Activated CD8-positive, alpha-beta T cell treated with anti-CD3 and anti-CD28 coated beads, Interleukin-2, amount 10 ng/mL, durations not matched to agents 7 days and 5 days (primary cell): ENCODE measurements at places on chromosomes 5 and 9. TPM values are rescaled to one million over a fixed set of nuclear protein-coding genes. Genes with fewer than 3 reads are reported as not detected.

The PCDHA9 gene
- total RNA-seq, result not detected

- DNase-seq, result no peak
- H3K36me3 ChIP-seq, result no peaks in the 10 kb centered on the region
- H3K4me3 ChIP-seq, result no peak overlapping the region
Observed at GRCh38 chr9:36878986-36879982, 154.8 kb downstream of the PAX5 start.

DNA sequence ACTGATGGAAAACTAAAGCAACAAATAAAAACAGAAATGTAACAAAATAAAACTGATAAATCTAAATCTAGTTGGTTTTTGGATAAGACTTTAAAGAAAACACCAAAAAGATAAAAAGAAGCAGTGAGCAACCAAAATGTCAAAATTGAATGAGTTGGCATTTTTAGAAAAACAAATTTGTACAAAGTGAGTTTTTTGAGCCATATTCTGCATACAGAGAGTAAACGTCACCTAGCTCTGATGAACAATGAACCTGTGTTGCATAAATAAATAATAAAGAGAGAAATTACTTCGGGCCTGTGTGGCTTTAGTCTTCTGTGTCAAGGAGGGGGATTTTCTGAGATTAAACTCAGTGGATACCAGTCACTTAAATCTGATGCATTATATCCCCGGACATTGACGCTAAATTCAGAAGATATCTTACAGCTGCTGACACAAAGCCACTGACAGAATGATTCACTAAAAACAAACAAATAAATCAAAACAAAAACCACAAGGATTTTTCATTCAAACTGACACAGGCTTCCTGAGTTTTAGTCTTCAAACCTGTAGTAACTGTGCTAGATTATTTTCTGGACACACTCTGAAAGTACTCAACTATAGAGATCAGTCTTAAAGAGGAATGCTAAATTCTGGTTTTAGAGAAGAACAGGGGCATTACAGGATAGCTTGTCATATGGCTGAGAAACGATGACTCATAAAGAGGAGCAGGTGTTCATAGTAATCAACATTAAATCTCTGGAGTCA, 403.5 kb upstream of the ST8SIA4 start:
- H3K4me3 ChIP-seq, result no peak overlapping the region
- no peaks in the 10 kb centered on the region for H3K36me3 ChIP-seq
- H3K4me1 ChIP-seq, result no peaks in the 10 kb centered on the region
- no peaks in the 10 kb centered on the region for H3K27me3 ChIP-seq
- no peak for DNase-seq

- H3K27ac ChIP-seq, result peak overlapping the region; percentile 18
- peaks cover 4% of the 10 kb centered on the region for H3K36me3 ChIP-seq
- no peaks in the 10 kb centered on the region for H3K27me3 ChIP-seq
- DNase-seq, result no peak
Observed at GRCh38 chr5:132099905-132100304, 26.3 kb downstream of the CSF2 start.

DNA sequence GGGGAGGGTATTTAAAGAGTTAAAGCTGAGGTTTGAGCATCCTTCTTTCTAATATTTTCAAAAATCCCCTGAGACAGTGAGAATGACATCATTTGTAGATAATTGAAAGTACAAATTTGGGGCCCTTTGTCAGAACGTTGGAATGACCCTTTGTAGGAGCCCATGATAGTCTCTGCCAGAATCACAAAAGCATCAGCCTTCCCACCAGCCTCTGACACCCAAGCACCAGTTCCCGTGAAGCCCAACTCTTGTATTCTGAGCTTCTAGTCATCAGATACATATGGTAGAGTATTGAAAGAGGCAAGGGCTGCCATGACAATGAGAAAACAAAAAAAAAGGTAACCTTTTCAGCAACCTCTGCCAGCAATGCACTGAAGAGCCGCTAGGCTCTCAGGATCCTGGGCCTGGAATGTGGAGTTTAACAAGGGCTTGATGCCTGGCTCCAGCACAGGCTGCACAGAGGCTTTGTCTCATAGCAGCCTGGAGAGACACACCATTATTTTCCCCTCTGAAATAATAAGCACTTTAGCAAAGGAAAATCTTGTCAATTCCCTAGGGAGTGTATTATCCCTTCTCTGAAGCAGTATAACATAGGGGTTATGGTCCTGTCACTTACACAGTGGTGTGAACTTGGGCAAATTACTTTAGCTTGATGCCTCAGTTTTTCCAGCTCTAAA, 114.4 kb downstream of the ZNF608 start:
- H3K27me3 ChIP-seq, result peaks cover 10% of the 10 kb centered on the region
- H3K4me3 ChIP-seq, result no peak overlapping the region
- no peaks in the 10 kb centered on the region for H3K4me1 ChIP-seq
- DNase-seq, result no peak

The IFNE gene
- total RNA-seq, result not detected

- no peaks in the 10 kb centered on the region for H3K27me3 ChIP-seq
- H3K36me3 ChIP-seq, result peaks cover 99% of the 10 kb centered on the region
- H3K4me3 ChIP-seq, result peak overlapping the region; percentile 55
- H3K27ac ChIP-seq, result peak overlapping the region; percentile 85
- DNase-seq, result no peak
- peaks cover 99% of the 10 kb centered on the region for H3K4me1 ChIP-seq
Observed at GRCh38 chr5:170284231-170284630, 13.3 kb downstream of the LCP2 start.

DNA sequence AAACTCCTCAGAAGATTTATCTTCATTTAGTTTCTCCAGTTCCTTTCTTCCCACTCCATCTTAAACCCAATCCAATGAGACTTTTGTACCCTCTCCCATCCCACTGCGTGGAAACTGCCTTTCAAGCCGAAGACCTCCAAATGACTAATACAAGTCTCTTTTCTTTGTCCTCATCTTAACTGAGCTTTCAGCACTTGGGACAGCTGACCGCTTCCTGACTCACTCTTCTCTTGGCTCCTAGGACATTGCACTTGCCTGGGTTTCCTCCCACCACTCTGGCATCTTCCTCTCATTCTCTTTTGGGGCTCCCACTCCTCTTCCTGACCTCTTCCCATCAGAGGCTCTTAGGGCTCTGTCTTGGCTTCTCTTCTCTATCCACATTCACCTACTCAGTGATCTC, 243.7 kb downstream of the HSPA4 start:
- H3K36me3 ChIP-seq, result no peaks in the 10 kb centered on the region
- no peak overlapping the region for H3K4me3 ChIP-seq
- no peak for DNase-seq
- H3K27me3 ChIP-seq, result no peaks in the 10 kb centered on the region

The MRPL36 gene
- 57.9 TPM for total RNA-seq

The CDC25C gene
- 18.3 TPM for total RNA-seq

DNA sequence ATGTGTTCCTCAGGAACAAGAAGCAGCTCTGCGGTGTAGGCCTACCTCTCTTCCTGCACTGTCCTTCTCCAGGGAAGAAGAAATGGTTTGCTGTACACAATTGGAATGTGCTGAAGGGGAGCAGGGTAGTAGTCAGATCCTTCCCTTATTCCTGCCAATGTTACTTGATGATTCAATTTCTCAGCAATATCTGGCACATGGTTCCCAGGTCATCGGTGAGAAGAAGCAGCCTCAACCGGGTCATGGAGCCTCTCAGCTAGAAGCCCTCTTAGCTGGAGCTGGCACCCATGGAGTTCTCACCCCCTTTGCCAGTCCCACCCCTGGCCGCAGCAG, 36.9 kb downstream of the ACTBL2 start:
- DNase-seq, result no peak
- H3K4me1 ChIP-seq, result no peaks in the 10 kb centered on the region
- peaks cover 2% of the 10 kb centered on the region for H3K27me3 ChIP-seq
- H3K27ac ChIP-seq, result no peak overlapping the region
- H3K4me3 ChIP-seq, result no peak overlapping the region

DNA sequence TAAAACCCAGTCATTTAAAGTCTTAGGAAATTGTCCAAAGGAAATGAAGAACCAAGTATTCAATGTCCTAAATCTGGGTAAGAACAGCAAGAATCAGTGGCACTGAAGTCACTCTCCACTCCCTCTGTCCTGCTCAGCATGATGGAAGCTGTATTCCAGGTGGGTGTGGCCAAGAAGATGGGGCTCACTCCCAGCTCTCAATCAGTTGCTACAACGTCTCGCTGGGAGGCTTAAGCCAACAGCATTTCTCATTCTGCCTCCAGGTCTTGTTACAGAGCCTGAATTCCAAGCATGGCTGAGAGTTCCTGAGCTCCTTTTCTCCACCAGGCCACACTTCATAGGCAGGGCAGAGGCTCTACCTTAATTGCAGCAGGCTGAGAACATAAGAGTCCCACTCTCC, 41.2 kb upstream of the TRIO start:
- H3K4me1 ChIP-seq, result no peaks in the 10 kb centered on the region
- DNase-seq, result no peak
- peaks cover 3% of the 10 kb centered on the region for H3K27me3 ChIP-seq
- H3K4me3 ChIP-seq, result no peak overlapping the region
- H3K27ac ChIP-seq, result no peak overlapping the region

- no peak for DNase-seq
- no peaks in the 10 kb centered on the region for H3K27me3 ChIP-seq
Observed at GRCh38 chr9:120837921-120838320, 4.8 kb downstream of the PSMD5 start.

The APBA1 gene
- total RNA-seq, result 0.13 TPM

DNA sequence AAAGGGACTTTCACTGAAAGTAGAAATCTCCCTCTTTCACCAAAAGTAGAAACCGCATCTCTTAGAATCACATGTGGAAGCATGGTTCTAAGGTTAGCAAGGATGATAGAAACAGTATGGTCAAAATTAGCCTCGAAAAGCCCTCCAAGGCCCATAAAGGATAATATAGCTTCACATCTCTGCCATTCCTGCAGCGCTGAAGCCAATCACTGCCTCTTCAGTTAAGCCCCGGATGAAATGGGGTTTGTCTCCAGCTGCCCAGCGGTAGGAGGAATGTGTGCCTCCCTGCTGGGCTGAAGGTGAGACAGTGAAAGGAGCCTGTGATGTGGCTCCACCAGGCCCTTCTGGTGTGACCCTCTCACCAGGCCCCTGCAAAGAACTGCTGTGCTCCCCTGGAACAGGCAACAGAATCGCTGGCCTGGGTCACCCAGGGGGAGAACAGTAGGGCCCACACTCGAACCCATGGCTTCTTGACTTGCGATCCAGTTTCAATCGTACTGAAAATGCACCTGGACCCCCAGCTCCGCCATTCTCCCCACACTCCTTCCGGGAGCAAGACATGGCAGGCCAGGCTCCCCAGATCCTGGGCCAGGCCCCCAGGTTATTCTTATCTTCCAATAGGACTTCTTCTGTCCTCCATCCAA, 47.2 kb downstream of the CAMK2A start:
- H3K36me3 ChIP-seq, result no peaks in the 10 kb centered on the region
- no peaks in the 10 kb centered on the region for H3K27me3 ChIP-seq
- H3K4me1 ChIP-seq, result no peaks in the 10 kb centered on the region
- H3K27ac ChIP-seq, result no peak overlapping the region
- no peak overlapping the region for H3K4me3 ChIP-seq

GRCh38 chr5:10867389-10868303, 106.6 kb upstream of the DAP start:
- no peaks in the 10 kb centered on the region for H3K27me3 ChIP-seq
- no peak for DNase-seq
- no peaks in the 10 kb centered on the region for H3K36me3 ChIP-seq
- H3K4me3 ChIP-seq, result no peak overlapping the region
- H3K27ac ChIP-seq, result no peak overlapping the region
